NCI-H748 treated with DMSO at 0.1 percent for 48 hours (cell line): ENCODE measurements at places on chromosomes 3 and 15.

- no peak for DNase-seq
These were observed 51.0 kb downstream of the RLBP1 start for GRCh38 chr15:89170364-89170763.

DNA sequence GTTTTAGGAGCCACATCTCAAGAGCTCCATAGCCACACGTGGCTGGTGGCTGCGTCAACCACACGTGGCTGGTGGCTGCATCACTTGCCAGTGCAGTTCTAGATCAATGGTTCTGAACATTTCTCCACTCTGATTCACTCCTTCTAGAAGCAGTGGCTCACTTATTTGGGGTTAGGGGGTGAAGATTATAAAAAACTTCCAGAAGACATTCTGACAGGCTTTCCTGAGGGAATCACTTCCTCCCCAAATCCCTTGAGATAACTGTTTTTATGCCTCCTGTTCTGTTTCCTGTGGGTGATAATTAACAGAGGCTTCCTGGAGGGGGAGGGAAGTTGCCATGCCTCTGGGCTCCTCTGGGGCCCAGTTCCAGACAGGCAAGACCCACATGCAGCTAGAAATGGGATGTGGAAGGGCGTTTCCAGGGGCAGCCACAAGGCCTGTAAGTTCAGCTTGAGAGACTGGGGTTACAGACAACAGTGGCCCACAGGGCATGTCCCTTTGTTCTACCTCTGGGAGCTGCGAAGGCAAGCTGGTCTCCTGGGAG, 23.6 kb downstream of the HEG1 start:
- DNase-seq = no peak

DNA sequence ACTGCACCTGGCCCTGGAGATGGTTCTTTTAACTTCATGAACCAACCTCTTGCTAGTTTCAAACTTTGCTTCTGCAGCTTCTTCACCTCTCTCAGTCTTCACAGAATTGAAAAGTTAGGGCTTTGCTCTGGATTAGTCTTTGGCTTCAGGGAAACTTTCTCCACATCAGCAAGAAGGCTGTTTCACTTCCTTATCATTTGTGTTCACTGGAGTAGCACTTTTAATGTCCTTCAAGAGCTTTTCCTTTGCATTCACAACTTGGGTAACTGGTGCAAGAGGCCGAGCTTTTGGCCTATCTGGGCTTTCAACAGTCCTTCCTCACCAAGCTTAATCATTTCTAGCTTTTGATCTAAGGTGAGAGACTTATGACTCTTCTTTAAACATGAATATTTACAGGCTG, 15.7 kb upstream of the TM2D3 start:
- no peak for DNase-seq

DNA sequence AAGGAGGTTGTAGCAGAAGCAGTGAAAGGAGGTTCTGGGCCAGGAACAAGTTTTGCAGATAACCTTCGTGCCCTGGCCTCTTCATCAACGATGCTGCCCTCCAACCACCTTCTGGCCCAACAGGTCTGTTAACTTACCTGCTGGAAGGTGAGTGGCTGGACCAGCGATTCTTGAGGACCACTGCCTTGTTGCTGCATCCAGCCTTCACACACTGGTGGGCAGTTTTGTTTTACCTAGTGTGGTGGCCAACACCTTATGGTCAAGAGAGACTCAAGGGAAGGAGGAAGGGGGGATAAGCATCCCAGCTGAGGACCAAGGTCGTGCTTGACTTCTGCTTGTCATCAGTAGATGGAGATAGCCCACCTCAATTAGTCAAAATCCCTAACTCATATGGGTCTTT, 7.8 kb upstream of the MAGEF1 start:
- no peak for DNase-seq

- no peak for DNase-seq
These were observed 30.5 kb downstream of the EDEM1 start for GRCh38 chr3:5217824-5218595.

- DNase-seq = no peak
These were observed 916.8 kb downstream of the CADM2 start for GRCh38 chr3:85875589-85875988.

DNA sequence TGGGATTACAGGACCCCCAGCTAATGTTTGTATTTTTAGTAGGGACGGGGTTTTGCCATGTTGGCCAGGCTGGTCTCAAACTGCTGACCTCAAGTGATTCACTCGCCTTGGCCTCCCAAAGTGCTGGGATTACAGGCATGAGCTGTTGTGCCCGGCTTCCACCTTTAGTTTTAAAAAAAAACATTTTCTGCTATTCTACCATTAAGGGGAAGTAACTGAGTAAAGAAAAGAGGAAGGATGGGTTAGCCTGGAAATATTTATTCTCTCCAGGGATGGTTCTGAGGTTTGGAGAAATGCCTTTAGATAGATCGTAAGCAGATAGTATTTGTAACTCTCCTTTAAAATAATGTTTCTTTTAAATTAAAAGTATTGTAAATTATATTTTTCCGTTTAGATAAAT, 3.1 kb downstream of the AP4E1 start:
- DNase-seq = no peak

GRCh38 chr3:183265157-183265642, 12.1 kb downstream of the B3GNT5 start:
- peak; percentile 16 for DNase-seq

DNA sequence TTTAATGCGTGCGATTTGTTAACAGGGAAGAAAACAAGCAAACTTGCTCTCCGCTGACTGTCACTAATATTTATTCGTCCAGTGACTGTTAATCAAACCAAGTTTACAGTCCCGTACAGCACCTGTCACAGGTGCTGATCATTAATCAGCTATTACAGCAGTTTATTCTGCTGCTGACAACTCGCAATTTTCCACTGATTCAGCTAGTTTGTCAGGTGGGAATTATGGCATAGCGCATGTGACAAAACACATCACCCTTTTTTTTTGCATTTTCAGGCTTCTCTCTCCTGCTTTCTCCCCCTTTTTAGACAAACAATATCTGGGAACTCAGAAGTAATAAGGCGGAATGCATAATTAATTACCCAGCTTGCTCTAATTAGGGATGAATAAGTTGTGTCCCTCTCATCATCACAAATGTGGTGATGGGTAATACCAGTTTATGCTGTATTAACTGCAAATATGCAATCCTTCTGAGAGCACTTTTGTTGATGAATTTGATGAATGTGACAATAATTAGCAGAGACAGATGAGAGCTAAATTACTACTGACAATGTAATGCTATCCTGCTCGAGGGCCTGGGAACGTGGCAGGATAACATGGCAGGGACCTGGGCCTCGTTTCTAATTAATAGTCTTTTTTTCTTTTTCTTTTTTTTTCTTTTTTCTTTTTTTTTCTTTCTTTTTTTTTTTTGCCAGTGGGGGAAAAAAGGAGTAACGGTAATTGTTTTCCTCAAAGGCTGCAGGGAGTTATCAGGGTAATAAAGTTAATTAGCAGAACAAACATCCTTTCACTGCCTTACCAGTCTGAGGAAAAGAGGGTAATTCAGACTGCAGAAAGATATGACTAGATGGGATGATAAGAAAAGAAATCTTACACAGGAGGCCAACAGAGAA, 150.3 kb upstream of the SOX2 start:
- DNase-seq = peak; percentile 53

DNA sequence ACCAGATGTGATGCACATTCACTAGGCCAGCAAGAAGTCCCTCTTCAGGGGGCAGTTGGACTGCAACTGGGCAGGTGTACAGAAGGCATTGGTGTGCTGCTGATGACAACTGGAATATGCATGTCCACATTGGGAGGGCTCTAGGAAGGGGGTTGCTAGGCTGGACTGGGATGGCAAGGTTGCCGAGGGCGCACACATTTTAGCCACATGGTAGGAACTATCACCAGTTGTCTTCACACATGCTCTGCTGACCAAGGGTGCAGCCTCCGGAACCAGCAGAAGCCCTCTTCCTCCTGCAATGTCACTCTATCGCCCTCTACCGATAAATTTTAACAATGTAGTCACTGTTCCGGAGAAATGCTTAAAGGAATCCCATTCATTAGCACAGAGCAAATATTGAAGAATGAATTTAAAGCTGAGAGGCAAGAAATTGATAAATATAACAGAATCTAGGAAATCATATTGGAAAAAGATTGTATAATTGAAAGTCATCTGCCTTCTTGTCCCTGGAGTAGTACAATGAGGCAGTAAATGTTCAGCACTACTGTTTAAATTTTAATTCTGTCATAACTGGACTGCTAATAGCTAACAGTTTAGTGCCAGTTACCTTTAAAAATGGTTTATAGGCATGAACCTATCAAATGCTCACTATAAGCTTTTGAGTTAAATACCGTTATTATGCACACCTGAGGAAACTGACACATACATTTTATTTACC, 22.6 kb upstream of the LYSMD4 start:
- peak; percentile 20 for DNase-seq

DNA sequence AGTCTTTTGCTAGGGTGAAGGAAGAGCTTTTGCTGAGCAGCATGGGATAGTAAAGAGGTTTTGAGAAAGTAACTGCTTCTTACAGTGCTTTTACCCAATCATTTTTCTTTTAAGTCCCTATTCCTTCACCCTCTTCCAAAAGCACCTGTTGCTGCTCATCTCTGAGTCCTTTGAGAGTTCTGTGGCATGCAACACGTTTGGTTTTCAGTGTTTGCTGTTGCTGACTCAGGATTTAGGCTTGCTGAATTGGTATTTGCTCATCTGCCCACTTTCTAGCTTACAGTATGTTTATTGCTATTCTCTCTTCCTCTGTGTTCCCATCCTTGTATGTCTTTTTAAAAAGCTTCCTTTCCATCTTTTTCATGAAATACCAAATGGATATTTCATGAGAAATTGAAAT, 55.9 kb upstream of the THRB start:
- no peak for DNase-seq

DNA sequence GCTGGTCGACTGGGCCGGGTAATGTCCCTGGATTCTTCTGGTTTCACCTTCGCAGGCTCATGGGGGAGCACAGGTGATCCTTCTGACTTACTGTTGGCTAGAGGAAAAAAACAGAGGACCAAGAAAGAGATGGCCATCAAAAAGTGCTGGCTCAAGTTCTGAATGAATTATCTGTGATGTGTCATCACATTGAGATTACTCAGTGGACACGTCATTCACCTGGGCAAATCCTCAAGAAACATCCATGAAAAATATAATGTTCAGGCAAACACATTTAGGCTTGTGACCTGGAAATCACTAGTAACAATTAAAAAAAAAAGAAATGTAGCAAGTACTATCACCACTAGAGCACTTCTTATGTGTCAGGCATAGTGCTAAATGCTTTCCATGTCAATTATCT, 81.5 kb upstream of the SLC2A2 start:
- no peak for DNase-seq

DNA sequence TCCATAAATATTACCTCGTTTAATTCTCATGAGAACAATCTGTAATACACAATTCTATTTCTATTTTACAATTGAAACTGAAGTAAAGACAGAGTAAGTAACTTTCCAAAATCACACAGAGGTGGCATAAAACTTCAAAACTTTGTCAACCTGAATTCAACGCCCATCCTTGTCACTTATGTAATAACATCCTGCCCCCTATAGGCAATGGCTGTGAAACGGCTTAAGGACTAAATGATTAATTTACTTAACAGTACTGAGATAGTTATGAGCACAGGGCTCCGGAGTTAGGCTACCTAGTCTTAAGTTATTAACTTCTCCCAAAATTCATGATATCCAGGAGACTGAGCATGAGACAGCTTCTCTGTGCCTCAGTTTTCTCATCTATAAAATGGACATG, 293.1 kb upstream of the CHRM5 start:
- peak; percentile 39 for DNase-seq

DNA sequence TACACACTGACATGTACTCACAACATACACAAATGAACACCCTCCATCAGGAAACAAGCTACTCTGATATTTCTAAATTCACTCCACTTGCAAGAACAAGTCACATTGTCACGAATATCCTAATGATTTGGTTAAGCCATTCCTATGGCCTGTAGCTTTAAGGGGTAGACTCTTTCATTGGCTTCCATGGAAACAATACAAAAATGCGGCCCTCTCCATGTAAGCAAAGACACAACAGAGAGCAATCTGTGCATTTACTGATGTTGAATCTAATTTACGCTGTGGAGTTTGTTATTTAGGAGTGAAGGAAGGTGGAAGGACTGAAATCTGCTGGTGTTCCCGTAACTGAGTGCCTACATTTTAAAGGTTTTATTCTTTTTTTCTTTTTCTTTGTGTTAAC, 114.5 kb downstream of the FMN1 start:
- no peak for DNase-seq

GRCh38 chr3:111541391-111541790, 606 bp upstream of the CD96 start:
- no peak for DNase-seq

DNA sequence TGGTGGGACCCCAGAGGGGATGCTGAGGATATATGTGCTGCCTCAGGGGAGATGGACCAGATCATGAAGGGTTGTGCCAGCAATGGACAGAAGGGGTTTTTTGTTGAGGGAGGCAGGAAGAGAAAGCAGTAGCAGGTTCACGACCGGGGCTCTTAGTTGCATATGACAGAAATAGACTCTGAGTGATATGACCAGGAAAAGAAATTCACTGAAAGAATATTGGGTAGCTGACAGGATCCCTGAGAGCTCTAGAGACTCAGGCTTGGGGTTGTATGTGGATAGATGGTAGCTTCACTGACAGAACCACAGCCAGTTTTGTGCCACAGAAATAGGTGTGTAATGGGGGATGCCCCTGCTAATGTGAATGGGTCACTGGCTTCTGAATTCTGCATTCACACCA, 241.6 kb downstream of the ZNF621 start:
- no peak for DNase-seq

DNA sequence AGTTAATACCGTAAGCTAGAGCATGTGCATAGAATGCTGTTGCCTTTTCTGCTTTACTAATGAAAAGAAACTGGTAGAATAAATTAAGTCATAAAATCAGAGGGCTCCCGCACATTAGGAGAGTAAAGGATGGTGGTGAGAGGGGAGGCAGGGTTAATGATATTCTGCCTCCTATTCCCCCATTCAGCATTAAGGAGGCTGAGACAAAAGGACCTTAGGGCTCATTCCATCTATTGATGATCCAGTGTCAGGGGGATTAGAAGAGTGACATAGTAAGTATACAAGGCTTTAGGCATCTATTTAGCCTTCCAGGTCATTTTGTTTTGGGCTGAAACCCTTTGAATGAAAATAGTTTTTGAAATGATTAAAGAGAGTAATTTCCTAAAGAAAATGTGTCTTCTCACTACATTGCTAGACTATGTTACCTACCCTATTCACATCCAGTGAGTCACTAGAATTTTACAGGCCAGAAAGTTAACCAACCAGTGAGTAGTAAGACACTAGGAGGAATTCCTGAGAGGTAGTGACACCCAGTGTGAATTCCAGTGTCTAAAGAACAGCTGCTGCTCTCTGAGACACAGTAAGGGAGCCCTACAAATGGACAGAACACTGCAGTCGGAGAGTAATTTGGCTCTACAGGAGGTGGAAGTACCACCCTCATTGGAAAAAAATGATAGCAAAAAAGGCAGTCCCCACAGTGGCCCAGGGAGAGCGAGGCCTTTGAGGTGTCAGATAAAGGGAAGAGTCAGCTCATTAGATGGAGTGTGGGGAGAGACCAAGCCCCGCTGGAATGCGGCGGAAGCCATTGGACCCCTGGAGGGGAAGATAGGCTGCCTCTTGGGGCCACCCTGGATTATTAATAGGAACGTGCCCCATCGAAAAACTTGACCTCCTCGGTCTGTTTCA, 67.6 kb downstream of the TUSC7 start:
- DNase-seq = no peak
